ENCODE measurements at places on chromosomes 6 and 20.

- no peak for DNase-seq
These were observed 85.5 kb upstream of the TENT5A start for GRCh38 chr6:81838031-81838430.

DNA sequence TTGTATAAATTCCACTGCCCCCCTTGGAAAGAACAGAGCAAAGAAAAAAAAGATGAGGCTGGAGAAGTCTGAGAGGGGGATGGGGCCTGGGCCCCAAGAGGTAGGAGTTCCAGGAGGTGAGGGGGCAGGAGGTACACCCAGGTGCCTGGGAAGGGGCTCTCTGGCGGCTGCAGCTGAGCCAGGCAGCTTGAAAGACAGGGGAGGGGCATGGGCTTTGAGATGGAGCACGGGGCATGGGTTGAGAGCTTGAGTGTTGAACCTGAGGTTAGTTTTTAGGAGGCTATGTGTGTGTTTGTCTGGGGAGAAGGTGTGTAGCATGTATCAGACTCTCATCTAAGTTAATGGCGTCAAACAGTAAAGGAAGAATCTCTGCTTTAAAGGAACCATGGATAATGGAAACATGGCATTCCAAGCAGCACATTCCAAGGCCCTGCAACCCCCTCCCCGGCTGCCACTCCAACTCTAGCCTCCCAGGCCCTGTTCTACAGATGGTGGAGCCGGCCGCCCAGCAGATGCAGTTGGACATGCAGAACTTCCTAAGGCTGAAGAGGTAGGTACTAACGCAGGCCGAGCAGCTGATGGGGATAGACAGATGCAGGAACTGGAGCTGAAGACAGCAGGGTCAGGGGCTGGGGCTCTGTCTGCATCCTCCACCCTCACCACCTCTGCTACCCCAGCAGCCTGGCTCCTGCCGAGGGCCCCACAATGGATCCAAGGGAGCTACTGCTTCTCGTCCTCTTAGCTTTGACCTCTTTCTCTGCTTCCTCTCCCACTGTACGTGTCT lies 42.1 kb downstream of the MDFI start:
- no peak for DNase-seq

- DNase-seq, result no peak
These were observed 1.2 kb upstream of the CD164 start for GRCh38 chr6:109383438-109383940.

DNA sequence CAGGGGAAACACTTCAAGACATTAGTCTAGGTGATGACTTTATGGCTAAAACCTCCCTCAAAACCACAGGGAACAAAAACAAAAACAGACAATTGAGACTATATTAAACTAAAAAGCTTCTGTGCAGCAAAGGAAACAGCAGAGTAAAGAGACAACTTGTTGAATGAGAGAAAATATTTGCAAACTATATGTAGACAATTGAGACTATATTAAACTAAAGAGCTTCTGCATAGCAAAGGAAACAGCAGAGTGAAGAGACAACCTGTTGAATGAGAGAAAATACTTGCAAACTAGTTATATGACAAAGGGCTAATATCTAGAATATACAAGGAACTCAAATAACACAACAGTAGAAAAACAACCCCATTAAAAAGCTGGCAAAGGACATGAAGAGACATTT lies 136.4 kb downstream of the IBTK start:
- no peak for DNase-seq

DNA sequence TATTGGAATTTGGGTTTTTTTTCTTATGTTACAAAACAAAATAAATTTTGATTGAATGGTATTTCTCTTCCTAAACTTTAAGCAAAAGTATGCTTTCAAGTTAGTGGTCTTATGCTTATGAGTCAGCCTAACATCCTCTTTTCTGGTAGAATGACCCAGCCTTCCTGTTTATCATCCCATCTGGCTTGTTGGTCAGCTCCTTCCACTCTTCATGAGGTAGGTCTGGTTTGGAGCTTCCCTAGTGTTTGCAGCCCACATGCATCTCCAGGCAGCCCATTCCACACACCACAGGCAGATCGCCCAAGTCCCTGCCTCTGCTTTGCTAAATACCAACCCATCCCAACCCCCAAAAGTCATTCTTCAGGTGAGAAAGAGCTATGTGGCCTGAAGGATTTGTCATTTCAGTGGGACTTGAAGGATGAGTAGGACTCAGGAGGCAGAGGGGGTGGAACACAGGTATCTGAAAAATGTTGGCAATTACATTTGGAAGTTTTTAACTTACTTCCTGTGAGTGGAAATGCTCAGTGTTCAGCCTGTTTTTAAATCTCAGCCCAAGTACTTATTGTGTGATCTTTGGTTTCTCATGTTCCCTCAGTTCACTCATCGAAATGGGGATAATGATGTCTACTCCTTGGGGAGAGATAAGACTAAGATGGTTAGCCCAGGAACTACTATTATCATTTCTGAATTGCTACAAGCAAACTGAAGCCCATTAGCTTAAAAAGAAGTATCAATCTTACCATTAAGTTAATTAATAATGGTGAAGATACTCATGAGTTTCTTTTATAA lies 294.0 kb downstream of the ADGB start:
- no peak for DNase-seq

Measured in D721Med (cell line).